NAMALWA (cell line): ENCODE measurements at places on chromosomes 5 and 9.

DNA sequence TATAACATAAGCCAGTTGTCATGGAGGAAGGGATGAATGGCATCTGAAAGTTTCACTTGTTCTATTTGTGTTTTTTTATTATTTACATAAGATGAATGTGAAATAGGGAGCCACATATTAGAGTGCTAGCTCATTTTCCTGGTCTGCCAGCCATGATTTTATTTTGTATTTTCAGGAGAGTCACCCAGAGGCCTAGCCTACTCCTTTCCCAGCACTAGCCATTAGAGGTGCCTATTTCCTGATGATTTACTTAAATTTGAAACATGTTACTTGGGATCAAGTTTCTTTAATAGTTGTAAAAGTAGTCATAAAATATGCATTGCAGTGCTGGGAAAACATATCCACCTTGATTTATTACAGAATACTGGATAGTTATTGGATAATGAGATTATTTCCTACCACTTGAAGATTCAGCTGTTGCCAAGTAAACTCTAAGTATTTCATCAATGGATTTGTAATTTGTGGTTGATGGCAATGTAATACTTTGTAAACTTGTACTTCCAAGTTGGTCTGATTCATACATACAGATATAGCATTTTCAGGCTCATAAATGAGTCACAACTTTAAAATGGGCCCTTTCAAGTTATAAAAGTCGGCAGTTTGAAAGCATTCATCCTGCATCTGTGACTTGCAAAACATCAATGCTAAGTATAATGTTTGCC lies 50.8 kb downstream of the KCNN2 start:
- no peak for DNase-seq

GRCh38 chr9:109771796-109772531 lies 8.0 kb upstream of the PALM2AKAP2 start:
- DNase-seq: no peak

DNA sequence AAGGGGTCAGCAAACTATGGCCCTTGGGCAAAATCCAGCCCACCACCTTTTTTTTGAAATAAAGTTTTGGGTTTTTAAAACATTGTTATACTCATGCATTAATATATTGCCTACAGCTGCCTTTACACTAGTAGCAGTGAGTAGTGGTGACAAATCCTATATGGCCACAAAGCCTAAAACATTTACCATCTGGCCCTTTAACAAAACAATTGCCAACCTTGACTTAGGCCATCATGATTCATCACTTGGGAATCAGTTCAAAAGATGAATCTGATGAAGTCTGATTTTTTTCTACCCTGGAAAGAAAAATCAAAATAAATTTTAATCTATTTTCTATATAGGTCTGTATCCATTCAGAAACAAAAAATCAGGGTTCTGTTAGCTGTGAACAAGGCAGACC lies 484.9 kb downstream of the BNC2 start:
- DNase-seq: no peak

DNA sequence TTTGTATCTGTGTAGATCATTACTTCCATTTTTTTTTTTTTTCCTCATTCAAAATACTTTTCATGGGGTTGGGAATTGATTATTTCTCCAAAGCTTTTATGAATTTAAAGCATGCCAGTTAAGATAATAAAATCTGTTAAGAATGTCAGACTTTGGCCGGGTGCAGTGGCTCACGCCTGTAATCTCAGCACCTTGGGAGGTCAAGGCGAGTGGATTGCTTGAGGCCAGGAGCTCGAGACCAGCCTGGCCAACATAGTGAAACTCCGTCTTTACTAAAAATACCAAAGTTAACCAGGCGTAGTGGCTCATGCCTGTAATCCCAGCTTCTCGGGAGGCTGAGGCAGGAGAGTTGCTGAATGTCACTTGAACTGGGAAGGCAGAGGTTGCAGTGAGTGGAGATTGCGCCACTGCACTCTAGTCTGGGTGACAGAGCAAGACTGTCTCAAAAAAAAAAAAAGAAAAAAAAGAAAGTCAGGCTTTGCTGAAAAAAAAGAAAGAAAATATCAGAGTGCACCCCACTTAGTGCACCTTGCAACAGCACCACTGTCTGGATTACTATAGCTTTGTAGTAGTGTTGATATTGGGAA lies 18.5 kb downstream of the TBC1D2 start:
- no peak for DNase-seq
